NCI-H2107 (cell line): ENCODE measurements at places on chromosomes 3 and 15.
A peak's percentile ranks its signal among the peaks of the same experiment; 100 is the strongest.

DNA sequence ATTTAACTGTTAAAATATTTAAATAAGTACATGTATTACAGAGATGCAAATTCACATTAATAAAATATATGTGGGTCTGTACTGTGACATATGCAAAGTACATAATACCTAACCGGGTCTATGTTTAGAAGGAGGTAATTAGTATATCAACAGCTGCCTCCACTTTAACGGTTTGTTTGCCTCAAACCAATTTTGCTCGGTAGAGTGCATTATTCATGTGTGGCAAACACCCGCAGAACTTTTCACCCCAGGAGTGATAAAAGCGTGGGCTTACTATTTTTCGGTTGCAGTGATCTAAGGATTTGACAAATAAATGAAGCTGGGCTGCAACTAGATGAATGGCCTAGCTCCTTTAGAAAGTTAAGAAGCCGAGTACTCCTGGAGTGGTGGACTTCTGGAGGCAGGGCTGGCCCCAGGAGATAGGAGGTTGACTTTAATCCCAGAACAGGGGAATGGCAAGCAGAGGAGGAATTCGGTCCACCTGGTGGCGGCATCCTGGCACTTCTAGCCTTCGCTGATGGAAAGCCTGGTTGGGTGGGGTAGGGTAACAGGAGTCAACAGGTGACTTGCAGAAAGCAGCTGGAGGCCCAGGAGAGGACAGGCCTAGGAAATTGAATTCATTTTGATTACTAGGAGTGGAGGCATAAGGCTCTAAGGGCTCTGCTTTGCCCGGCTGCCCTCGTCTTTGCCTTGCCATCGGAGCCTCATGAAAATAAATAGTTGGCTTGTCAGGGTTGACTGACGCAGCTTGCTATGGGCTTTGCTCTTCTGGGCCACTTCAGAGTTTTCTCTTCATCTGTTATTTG lies 2.4 kb downstream of the SLCO3A1 start:
- peak; percentile 67 for DNase-seq

DNA sequence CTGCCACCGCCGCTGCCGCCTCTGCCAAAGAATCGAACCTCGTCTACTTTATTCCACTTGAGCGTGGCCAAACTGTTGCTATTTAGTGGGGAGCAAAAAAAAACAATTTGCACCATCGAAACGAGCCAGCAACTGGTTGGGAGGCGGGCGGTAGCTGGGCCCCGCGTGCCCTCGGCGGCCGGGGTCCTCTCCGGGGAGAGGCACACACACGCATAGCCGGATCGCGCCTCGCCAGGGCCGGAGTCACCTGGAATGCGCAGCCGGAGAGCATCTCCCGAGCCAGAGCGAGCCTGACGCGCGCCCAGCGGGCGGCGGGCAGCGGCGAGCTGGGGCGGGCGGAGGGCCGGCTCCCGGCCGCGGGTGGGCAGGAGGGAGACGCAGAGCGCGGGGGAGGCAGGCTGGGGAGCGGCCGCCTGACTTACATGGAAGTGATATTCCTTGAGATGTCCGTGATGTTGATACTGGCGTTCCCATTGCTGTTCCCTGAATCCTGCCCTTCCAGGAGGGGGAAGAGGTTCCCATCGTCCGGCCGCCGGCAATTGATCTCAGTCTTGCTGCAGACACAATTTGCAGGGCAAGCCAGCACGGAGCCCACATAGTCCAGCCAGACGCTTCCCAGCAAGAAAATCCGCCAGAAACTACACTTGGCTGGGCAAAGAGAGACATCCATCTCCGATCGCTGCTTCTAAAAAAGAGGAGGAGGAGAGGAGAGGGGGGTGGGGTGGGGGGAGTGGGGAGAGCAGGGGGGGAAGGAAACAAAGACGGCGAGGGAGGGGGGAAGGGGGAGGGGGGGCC lies 858 bp downstream of the NTRK3 start:
- no peak for DNase-seq

- DNase-seq, result no peak
Observed at GRCh38 chr15:92621972-92622533, 33.5 kb downstream of the FAM174B start.

DNA sequence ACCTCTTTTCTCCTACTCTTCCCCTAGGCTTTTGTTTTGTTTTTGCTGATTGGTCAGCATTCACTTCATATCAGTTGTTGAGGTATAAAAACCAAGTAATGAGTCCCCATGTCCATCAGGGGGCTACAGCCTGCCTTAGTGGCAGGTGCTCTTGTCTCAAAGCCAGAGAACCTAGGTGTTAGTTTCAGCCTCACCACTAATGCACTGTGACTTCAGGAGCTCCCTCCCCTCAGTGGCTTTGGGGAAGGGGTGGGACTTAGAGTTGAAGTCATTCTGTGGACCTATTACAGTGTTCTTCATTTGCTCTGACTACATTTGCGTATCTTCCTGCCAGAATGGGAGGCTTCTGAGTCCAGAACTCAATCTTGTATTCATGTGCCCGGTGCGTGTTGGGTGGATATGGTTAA lies 41.6 kb downstream of the NR2C2 start:
- no peak for DNase-seq

DNA sequence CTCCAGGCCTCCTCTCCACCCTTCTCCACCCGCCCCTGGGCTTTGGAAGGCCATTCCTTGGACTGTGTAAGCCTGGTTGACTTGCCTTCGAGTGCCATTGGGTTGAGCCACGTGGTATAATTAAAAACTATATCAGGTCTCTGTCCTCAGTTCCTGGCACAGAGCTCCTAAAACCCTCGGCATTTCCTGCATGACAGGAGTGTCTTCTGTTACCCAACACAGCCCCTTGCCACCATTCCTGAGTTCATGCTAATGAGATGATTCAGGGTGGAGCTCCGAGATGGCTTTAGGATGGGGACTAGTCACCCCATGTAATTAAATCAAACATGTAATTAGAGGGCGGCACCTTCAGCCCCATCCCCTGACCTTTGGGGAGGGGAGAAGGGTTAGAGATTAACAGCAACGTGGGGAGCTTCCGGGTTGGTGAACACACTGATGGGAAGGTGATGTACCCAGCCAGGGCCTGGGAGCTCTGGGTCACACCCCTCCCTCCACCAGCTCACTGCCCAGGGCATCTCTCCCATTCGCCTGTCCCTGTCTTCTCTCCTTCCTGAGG lies 256.4 kb downstream of the FAM43A start:
- DNase-seq, result no peak
